ENCODE measurements at places on chromosomes 1 and 21.

DNA sequence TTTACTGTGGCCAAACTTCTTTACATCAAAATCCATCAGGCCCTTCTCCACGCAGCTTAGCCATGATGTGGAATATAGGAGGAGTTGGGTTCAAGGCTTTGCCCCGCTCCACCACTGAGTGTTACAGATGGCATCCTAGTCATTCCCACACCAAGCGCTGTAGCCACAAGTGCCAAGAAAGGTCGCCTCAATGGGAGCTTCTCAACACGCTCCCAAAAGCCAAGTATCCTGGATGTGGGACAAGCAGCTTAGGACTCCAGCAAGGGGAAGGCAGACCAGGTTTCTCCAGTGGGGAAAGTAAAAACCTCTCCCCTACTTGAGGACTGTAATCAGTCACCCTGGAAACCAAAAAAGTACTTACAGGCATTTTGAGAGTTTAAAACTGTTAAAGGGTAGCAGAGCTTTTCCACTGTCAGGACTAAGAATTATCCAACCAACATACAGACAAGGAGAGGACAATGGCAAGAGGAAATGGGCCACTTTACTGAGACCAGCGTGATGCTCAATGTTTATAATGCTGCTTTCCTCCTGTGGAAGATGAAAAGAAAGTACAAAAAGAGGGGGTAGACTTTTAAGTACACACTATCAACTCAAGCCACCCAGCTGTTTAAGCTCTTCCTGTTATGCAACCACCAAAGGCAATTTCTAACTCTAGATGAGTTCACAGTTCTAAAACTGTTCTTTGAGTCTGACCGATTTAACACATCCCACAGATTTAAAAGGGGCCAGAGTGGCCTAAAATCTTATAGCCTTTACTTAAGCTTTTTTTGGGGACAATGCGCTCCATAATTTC lies 120.7 kb upstream of the KRTAP19-8 start:
- DNase-seq = no peak

GRCh38 chr1:188270497-188270896 lies 1441.7 kb downstream of the PLA2G4A start:
- no peak for DNase-seq

GRCh38 chr1:74584185-74584584 lies 71.8 kb upstream of the LRRC53 start:
- DNase-seq = no peak

GRCh38 chr1:183628537-183628936 lies 7.0 kb downstream of the ARPC5 start:
- no peak for DNase-seq

GRCh38 chr1:19065526-19066247 lies 109.2 kb upstream of the IFFO2 start:
- no peak for DNase-seq

GRCh38 chr1:213269829-213270228 lies 218.8 kb downstream of the RPS6KC1 start:
- DNase-seq = no peak

DNA sequence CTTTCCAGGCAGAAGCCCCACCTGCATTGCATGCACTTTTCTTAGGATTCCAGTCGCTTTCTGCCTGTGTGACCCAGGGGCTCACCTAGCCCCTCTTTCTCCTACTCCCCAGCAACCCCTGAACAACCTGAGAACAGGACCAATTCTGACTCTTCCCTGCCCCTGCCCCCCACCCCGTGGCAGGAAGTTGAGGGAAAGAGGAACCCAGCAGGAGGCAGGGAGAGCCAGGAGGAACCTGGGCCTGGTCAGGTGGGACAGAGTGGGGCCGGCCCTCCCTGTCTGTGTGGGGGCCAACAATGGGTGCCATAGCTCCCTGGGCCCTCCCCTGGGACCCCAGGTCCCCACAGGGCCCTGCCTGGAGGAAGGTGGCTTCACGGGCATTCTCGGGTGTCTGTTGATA lies 6.1 kb downstream of the BMP8A start:
- DNase-seq = no peak

Data from stimulated activated CD4-positive, alpha-beta T cell treated with anti-CD3 and anti-CD28 coated beads, Interleukin-15, amount 100 ng/mL, for 1 hour (primary cell).